EL (cell line): ENCODE measurements at places on chromosomes 5 and 9.

DNA sequence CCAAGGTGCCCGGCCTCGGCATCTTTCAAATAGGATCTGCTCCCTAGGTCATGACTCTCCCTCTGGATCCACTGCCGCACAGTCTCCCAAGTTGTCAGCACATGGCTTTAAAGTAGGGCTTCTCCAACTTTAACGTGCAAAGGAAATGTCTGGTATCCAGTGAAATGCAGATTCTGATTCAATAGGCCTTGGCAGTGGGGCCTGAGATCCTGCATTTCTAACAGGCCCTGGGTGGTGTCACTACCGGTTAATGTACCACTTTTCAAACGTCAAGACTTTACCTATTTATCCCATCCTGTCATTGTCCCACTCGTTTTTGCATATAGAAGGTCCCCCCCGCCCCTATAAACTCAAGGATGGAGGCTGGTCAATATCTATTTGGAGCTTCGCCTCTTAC is 137.6 kb upstream of the ZNF618 start:
- DNase-seq = no peak

GRCh38 chr9:88997646-88998045 is 6.4 kb downstream of the S1PR3 start:
- DNase-seq = no peak

- no peak for DNase-seq
Measured at GRCh38 chr9:34510497-34511468, 12.0 kb downstream of the ENHO start.

DNA sequence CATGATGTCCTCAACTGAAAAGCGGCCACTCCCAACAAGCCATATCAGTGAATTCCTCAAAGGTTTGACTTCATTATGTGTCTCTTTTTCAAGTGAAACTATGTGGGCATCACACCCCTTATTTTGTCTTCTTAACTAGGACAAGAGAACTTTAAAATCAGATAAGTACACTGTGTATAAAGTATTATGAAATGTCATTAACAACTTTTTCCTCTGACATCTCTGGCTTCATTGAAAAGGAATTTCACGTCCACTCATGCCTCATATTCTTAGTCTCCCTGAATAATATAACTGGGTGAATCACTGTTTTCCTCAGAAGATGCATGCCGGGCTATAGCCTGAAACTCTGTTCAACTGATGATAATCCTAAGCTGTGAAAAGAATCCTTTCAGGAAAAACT is 415.8 kb downstream of the ACTL7B start:
- DNase-seq = peak; percentile 86

- no peak for DNase-seq
Measured at GRCh38 chr9:7001571-7001970, 243.8 kb downstream of the KDM4C start.

- DNase-seq = peak; percentile 38
Measured at GRCh38 chr5:172079876-172080275, 73.4 kb upstream of the FBXW11 start.

DNA sequence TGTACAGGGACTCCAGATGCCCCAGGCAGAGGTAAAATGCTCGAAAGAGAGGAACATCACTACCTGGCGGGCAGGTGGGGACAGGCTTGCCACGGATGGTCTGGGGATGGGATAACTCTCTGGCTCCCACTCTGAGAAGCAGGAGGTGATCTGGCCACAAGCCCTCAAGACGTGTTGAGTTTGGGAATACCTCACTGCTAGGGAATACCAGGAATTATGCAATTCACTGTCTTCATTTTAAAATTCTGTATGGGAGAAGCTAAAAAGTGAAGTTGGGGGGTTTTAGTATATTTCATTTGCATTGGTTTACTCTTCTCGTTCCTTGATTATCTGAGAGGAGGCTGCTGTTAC is 510.4 kb downstream of the CCDC171 start:
- no peak for DNase-seq

DNA sequence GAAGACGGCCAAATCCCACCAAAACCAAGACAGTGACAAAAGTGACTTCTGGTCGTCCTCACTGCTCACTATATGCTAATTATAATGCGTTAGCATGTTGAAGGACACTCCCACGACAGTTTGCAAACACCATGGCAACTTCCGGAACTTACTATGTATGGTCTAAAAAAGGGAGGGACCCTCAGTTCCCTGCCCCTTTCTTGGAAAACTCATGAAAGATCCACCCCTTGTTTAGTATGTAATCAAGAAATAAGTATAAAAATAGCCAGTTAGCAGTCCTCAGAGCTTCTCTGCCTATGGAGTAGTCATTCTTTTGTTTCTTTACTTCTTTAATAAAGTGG is 9.5 kb downstream of the FCN2 start:
- DNase-seq = no peak

DNA sequence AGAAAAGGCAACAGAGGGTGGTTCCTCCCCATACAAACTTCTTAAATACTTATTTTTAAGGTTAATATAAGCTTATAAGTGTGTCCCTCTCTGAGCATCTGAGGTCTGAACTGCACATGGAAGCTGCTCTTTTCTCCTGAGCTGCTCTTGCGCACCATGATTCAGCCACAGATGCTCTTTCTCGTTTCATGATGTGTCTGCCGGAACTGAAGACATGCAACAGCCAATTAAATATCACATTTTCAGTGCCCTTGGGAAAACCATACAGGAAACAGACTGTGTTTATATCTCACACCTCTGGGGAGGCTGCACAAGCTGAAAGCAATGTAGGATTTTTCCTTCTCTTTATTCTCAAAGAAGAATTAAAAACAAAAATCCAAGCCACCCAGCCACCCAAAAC is 96.8 kb upstream of the NREP start:
- peak; percentile 22 for DNase-seq

DNA sequence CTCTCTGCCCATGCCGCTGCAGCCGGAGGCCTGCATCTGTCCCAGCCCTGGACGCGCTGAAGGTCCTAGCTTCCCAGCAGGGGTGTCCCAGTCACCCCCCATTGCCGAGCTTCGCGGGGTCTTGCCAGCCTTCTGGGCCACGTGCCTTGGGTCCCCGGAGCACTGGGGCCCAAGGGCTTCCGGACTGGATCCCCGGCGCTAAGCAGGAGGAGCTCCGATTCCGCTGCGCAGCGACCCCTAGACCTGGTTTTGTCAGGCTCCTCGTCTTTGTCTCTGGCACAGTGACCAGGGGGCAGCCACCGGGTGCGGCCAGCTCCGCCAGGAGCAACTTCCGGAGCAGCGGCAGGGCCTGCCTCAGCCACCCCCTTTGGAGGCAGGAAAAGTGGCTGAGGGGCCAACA is 3.3 kb upstream of the IRX1 start:
- DNase-seq = no peak

DNA sequence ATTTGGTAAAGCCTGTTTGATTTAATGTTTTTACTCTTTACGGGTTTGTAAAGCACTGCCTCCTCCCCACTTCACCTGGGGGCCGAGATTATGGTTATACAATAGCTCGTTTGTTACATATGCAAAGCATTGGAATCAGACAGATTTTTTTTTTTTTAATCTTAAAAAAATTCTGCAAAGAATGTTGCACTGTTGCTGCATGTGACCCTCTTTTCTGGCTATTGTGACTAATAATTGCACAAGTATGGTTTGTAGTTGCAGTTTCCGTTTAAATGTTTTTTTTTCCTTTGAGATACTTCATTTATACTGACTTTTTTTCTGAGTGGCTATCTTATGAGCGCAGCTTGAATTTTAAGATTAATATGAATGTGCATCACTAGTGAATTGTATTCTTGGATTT is 165.3 kb downstream of the KDM4C start:
- DNase-seq = no peak

DNA sequence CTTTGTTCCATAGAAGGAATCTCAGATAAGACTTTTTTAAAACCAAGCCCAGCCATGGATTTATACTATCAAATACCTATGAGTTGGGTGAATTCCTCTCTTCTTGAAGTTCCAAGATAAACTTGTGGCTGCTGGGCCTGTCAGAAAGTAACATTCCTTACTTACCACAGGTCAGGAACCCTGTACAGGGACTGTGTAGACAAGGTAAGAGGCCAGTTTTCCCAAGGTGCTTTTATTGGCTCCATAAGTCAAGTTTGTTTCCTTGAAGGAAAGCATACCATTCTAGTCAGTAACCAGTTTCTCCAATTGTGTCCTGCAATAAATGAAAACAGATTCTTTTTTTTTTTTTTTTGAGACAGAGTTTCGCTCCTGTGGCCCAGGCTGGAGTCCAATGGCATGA is 8.8 kb upstream of the CLTB start:
- DNase-seq = no peak

DNA sequence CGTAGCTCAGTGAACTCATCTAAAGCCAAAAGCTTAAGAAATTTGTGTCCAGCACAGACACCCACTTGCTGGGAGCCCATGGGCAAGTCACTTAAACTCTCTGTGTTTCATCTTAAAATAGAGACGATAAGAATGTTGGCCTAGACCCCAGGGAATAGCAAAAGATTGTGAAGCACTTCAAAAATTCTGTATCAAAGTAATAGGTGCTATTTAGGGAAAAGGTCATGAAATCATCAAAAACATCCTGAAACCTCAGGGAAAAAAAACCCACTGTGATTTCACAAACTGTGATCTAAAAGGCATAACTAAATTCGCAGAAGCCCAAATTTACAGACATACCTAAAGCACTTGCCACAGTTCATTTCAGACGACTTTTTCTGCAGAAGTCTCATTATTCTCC is 278.3 kb downstream of the NR2F1-AS1 start:
- no peak for DNase-seq

- DNase-seq = no peak
Measured at GRCh38 chr5:1831677-1832313, 30.6 kb downstream of the NDUFS6 start.

- DNase-seq = peak; percentile 69
Measured at GRCh38 chr5:132456296-132456986, 34.1 kb downstream of the IRF1 start.

- DNase-seq = no peak
Measured at GRCh38 chr5:6261668-6262067, 116.7 kb downstream of the MED10 start.

- DNase-seq = no peak
Measured at GRCh38 chr5:102777099-102777498, 22.0 kb downstream of the PAM start.

GRCh38 chr9:93897075-93897970 is 57.8 kb downstream of the BARX1 start:
- no peak for DNase-seq

- DNase-seq = no peak
Measured at GRCh38 chr5:751496-751895, 33.0 kb downstream of the ZDHHC11B start.

GRCh38 chr5:149651686-149652085 is 70.4 kb downstream of the ARHGEF37 start:
- no peak for DNase-seq

GRCh38 chr5:6961837-6962635 is 248.8 kb downstream of the TENT4A start:
- no peak for DNase-seq
